T-cell (primary cell): ENCODE measurements at places on chromosomes 1 and 21.

GRCh38 chr1:67532452-67533216 is 102.4 kb upstream of the SERBP1 start:
- DNase-seq: no peak

DNA sequence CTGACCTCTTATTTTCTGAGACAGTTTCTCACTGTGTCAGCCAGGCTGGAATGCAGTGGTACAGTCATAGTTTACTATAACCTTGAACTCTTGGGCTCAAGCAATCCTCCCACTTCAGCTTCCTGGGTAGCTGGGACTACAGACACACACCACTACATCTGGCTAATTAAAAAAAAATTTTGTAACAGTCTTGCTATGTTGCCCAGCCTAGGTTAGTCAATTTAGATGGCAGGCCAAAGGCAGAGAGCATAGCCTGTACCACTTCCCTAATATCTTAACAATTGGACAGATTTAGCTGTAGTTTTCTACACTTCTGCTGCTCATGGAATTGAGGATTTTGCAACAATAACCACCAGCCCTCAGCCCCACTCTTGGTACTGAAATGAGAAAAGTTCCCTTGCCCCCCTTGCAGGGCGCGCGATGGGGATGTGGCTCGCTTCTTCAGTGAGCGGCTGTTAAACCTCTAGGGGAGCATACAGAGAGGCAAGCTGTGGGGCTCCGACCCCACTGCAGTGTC is 34.9 kb upstream of the PTGFRN start:
- no peak for DNase-seq

- no peak for DNase-seq
Observed at GRCh38 chr1:6996371-6996770, 211.1 kb downstream of the CAMTA1 start.

DNA sequence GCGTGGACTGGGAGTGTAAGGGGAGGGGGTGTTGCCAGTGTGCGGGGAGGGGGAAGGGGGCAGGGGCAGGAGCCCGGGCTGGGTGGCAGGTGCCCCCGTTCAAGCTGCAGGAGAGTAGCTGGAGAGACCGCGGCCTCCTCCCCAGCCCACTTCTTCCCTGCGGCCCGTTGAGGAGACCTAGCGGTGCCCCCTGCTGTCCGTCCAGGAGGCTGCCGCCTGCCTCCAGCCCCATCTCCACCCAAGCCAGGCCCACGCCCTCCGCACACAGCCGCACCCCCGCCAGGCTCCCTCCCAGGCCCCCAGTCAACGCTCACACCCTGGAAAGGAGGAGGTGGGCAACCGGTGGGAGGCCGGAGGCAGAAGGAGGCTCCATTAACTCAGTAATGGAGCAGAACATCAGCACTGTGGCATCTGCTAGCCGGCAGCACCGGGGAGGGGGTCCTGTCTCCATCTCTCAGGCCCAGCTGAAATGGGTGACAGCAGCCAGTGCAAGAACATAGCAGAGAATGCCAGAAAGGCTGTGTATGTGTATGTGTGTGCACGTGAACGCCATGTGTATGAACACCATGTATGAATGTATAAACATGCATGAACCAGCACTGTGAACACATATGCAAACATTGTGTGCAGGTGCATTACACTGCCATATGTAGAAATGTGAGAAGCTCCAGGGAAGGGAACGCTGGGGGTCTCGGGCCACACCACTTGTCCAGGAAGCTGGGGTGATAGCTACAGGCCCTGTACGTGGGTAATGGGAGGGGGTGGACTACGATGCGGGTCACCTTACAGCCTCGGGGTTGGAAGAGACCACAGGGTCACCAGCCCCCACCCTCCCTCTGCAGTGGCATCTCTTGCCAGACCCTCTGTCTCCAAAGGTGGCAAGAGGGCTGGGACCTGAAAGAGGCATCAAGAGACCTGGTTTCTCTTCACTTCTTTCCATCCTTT is 84.6 kb downstream of the SYT2 start:
- peak; percentile 52 for DNase-seq

- DNase-seq: peak; percentile 59
Observed at GRCh38 chr1:25503551-25504426, 39.6 kb upstream of the LDLRAP1 start.

DNA sequence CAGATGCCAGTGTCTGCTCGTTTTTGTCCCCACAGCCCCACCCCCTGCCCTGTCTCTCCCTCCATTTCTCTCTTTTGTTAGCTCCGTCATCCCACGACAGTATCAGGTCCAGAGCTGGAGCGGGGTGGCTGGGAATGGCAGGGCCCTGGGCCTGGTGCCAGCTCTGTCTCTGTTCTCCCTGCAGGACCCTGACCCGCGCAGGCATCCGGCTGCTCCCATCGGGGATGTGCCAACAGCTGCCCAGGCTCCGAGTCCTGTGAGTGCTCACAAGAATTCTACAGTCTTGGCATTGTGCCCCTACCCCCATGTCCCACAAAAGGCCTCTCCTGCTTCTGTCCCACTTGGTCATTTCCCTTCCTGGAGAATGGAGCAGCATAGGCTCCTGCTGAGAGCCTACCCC is 37.4 kb downstream of the UBE2T start:
- DNase-seq: no peak

- no peak for DNase-seq
Observed at GRCh38 chr1:20425622-20426021, 60.4 kb downstream of the CAMK2N1 start.

GRCh38 chr21:29390778-29391177 is 92.1 kb downstream of the BACH1 start:
- DNase-seq: no peak

- no peak for DNase-seq
Observed at GRCh38 chr1:109239409-109240068, 9.8 kb upstream of the CELSR2 start.

GRCh38 chr21:34227386-34227852 is 136.4 kb upstream of the KCNE2 start:
- no peak for DNase-seq
